Left kidney (tissue), 8 donors: ENCODE measurements at places on chromosomes 12 and 14. TPM values are rescaled to one million over a fixed set of nuclear protein-coding genes. Genes with fewer than 3 reads are reported as not detected.

MRPL52 gene
- polyA plus RNA-seq = 81.9 TPM

- DNase-seq = no peak
These were observed 1.3 kb downstream of the TEDC1 start for GRCh38 chr14:105492031-105492970.

DNA sequence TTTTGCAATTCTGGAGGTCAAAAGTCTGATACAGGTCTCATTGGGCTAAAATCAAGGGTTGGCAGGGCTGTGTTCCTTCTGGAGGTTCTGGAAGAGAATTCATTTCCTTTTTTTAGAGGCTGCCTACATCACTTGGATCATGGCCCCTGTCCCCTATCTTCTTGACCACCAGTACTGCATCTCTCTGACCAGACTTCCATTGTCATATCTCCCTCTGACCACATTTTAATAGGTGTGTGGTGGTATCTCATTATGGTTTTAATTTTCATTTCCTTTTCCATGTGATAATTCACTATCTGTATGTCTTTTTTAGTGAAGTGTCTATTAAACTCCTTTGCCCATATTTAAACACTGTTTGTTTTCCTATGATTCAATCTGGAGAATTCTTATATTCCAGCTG is 215.2 kb upstream of the OTX2 start:
- no peak for DNase-seq

- no peak for DNase-seq
These were observed 157.4 kb downstream of the LRRK2 start for GRCh38 chr12:40382217-40382616.

GRCh38 chr14:56102941-56103340 is 15.3 kb upstream of the PELI2 start:
- no peak for DNase-seq

GRCh38 chr14:29521526-29522137 is 406.0 kb downstream of the PRKD1 start:
- DNase-seq = no peak

- DNase-seq = no peak
These were observed 52.6 kb downstream of the FGD6 start for GRCh38 chr12:95164656-95165055.

DNA sequence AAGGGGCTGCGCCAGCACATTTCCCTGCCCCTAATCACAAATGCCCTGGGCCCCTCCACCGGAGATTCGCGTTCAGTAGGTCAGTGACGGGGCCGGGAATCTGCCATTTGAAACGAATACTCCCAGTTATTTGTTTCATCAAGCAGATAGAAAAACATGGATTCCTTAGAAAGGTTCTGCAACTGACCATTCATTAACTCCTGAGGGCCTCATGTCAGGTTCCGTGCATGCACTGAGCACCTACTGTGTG is 25.6 kb upstream of the UBC start:
- DNase-seq = no peak
